Lung microvascular endothelial cell (primary cell): ENCODE measurements at places on chromosomes 3 and 15.

DNA sequence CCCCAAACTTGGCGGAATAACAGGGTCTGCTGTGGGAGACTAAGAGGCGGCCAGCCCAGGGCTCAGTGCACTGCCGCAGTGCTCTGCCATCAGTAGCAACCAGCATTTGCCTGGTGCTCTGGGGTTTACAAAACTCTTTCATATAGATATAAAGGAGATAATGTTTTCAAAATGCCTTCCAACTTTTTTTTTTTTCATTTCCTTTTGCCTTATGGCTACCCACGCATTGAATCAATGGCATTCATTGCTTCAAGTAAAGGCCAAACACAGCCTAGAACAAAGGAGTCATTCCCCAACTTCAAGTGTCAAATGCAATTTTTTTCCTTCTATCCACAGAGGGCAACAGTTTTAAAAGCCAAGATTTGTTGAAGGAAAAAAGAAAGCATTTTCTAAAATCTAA lies 11.6 kb upstream of the SLC24A5 start:
- DNase-seq, result no peak

GRCh38 chr3:61724801-61725200 lies 163.4 kb downstream of the PTPRG start:
- DNase-seq, result no peak

GRCh38 chr15:36996538-36997181 lies 103.7 kb downstream of the MEIS2 start:
- no peak for DNase-seq

DNA sequence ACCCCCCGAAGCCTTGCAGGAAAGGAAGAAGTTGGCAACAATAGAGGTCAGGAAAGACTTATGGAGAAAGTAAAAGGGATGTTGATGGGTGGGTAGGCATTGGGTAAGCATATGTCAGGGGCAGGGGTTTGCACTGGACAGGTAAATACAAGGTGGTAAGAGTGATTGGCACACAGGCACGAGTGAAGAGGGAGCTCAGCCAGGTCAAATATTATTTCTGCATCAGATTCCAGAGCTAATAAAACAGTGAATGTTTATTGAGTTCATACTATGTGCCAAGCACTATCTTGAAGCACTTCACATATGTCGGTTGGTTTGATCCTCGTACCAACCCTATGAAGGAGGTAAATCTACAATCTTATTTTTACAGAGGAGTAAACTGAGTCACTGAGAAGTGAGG lies 6.6 kb downstream of the CLSTN2 start:
- no peak for DNase-seq

GRCh38 chr3:89373434-89373833 lies 266.0 kb downstream of the EPHA3 start:
- no peak for DNase-seq

DNA sequence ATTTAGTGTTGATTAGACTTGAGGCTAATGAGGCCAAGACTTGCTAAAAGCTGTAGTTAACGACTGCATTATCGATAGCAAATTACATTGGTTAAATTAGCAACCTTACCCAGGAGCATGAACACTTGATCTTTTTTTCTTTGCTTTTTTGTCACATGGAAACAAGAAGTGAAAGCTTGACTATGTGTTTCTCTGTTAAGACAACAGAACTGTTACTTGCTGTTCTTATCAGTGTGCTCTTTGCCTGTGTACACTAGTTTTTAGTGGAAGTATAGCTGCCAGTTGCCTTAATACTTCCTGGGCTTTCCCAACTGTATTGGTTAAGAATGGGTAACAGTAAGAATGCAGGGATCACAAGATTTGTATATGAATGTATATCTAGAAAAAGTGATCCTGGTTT lies 625.5 kb downstream of the NAALADL2 start:
- no peak for DNase-seq

DNA sequence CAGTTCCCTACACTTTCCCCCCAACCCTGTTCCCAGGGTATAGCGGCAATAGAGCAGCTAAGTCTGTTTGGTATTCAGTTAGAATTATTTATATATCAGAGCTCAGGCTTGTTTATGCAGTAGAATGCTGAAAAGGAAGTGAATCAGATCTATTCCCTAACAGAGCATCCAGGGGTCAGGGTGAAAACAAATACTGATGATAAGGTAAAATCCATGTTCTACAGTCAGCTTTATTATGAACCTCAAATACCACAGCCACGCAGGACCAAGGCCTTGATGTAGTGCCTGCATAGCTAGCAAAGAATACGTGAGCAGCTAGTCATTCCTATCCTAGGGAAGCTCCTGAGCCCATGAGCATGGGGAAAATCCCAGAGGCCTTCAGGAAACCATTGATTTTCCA lies 229.7 kb upstream of the ICE2 start:
- DNase-seq, result peak; percentile 93

DNA sequence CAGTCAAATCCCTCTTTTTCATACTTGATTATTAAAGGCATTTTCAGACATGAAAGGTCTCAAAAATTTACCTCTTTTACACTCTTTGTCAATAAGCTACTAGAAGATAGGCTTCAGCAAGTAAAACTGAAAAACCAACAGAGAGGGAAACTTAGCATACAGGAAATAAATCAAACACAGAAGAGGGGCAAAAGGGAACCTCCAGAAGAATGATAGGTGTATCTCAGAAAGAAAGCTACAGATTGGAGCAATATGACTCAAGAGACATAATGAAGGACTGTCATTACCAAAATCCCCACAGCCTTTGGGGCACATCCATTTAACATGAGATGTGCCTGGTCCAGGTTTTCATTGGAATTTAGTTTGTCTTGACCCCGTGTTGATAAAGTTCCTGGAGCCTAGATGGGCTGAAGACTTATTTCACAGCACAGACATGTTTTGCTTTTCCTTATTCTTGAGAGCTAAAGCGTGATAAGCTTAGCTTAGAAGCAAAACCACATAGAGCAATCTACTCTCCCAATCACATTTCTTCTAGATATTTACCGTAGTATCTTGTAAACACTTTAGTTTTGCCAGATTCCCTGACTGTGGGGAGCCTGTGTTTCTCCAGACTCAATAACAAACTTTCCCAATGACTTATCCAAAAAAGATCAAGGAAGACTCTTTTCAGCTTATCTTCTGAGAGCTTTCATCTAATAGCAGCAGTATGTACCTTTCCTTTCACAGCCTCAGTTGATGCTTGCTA lies 11.7 kb downstream of the LRRFIP2 start:
- DNase-seq, result no peak

GRCh38 chr3:113536627-113537101 lies 4.3 kb downstream of the SIDT1 start:
- no peak for DNase-seq

- DNase-seq, result no peak
Measured at GRCh38 chr3:134697830-134698689, 47.2 kb upstream of the KY start.

- no peak for DNase-seq
Measured at GRCh38 chr3:105406268-105406667, 39.6 kb downstream of the ALCAM start.

GRCh38 chr3:38648659-38649499 lies 608 bp downstream of the SCN5A start:
- no peak for DNase-seq

GRCh38 chr3:129106866-129107565 lies 14.6 kb downstream of the RAB43 start:
- DNase-seq, result no peak

GRCh38 chr15:86935841-86936240 lies 856.2 kb downstream of the AGBL1 start:
- no peak for DNase-seq

DNA sequence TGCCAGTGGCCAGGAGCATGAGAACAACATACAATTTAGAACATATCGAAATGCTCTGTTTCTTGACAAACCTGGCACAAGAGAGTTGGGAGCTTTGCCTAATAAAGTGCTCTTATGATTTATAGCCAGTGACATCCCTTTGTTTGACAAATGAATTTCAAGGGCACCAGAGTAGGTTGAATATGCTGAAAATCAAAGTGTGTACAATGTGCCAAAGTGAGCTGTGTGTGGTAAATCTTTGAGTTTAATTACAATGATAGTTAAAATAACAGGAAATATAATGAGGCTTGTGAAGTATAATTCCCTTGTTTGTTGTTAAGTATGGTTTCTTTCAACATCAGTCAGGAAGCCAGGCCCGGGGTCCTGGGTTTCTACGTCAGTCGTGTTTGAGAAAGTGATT lies 211.9 kb downstream of the EBLN2 start:
- no peak for DNase-seq

GRCh38 chr3:113697500-113698090 lies 1.2 kb upstream of the USF3 start:
- no peak for DNase-seq

- DNase-seq, result no peak
Measured at GRCh38 chr3:124064050-124064449, 72.1 kb upstream of the ROPN1 start.

DNA sequence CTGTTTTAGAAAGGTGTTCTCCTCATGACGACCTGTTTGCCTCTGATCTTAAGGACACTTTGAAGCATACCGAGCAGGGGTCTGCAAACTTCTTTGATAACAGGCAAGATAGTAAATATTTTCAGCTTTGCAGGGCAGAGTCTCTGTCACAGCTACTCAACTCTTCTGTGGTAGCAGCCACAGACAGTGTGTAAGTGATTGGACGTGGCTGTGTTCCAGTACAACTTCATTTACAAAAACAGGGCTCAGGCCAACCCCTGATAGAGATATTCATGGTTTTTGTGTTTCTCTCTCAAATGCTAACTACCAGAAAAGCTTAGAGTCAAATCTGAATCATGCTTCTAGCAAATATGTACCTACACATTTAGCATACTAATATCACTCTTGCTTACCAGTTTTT lies 51.5 kb downstream of the TGFBR2 start:
- no peak for DNase-seq

DNA sequence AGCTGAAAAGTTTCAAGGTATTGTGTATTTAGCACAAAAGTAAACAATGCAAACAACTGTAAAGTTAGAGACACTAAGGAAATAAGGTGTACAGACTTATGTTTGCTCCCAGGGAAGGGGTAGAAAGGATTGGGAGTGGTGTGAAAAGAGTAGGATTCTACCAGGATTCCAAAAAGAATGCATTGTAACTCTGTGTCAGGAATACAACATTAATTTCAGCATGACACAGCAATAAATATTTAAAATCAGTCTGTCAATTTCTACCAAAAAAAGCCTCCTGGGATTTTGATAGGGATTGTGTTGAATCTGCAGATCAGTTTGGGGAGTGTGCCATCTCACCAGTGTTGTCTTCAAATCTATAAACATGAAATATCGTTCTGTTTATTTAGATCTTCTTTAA lies 73.4 kb downstream of the LRRC28 start:
- no peak for DNase-seq

- no peak for DNase-seq
Measured at GRCh38 chr3:168325684-168326083, 230.0 kb upstream of the GOLIM4 start.

GRCh38 chr15:75517233-75517632 lies 61.9 kb downstream of the PTPN9 start:
- no peak for DNase-seq

GRCh38 chr3:31472479-31473390 lies 60.0 kb upstream of the STT3B start:
- no peak for DNase-seq

DNA sequence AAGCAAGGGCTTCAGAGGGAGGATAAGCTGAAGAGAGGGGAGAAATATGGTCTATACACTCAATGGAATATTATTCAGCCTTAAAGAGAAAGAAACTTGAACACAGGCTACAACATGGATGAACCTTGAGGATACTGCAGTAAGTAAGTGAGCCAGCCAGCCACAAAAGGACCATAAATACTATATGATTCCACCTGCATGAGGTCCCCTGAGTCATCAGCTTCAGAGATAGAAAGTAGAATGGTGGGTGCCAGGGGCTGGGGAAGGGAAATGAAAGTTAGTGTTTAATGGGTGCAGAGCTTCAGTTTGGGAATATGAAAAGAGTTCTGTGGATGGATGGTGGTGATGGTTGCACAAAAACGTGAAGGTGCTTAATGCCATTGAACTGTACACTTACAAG lies 68.4 kb upstream of the SEC13 start:
- no peak for DNase-seq

DNA sequence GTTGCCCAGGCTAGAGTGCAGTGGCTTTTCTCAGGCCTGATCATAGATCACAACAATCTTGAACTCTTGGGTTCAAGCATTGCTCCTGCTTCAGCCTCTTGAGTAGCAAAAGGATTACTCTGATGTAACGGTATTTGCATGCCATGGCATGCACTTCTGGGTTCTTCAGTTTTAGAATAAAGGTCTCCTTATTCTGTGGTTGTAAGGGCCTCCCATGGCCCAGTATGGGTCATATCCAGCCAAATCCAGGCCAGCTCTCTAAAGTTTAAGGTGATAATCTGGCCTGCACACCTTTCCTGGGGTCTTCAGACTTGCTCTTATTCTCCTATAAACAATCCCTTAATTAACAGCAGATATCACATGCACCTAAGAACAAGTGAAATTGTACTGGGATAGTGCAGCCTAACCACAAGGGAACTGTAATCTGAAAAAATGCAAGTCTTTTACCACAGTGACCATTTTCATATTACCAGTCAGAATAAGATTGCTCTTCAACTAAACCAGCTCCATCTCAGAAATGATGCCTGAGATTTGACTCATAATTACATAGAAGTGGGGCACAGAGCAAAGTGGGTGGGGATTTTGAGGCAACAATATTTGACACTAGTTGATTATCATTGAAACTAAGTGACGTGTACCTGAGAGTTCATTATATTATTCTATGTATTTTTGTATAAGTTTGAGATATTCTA lies 25.4 kb downstream of the COMMD2 start:
- DNase-seq, result no peak

GRCh38 chr3:24258727-24259600 lies 235.7 kb downstream of the THRB start:
- DNase-seq, result no peak

GRCh38 chr15:57554063-57554811 lies 37.5 kb upstream of the MYZAP start:
- DNase-seq, result peak; percentile 72

DNA sequence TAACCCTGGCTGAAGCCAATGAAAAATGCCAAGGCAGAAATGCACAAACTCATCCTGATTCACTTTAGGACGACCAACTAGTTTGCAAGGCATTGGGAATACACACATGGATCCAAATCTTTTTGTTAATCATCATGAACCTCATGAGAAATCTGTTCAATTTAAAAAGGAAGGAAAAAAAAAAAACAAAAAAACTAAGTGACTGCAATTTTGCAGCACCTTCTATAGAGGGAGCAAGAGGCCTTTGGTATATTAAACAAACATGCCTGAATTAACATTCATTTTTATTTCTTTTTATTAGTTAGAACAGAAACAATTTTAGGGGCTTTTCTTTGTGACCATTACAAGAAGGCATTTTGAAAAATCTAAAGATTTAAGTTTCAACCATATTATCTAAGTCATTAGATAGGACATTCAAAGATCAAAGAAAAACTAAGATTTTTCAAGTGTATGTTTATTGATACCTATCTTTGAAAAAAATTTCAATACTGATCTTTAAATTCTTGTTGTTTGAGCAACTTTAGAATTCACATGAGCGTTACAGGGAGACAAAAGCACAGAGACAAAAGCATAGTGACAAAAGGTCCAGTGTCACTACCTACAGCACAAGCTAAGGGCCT lies 182.4 kb downstream of the CBLB start:
- peak; percentile 40 for DNase-seq

DNA sequence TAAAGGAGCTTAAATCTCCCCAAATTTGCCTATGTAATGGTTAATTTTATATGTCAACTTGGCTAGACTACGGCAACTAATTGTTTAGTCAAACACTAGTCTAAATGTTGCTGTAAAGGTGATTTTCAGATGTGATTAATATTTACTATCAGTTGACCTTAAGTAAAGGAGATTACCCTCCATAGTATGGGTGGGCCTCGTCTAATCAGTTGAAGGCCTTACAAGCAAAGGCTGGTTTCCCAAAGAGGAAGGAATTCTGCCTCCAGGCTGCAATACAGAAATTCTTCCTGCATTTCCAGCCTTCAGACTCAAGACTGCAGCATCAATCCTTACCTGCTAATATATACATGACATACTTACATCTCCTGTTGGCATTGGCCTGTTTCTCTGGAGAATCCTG lies 23.6 kb downstream of the SLC12A8 start:
- no peak for DNase-seq
